ENCODE measurements at places on chromosomes 3 and 15.

- DNase-seq = no peak
Observed at GRCh38 chr15:77525907-77526594, 105.4 kb downstream of the HMG20A start.

GRCh38 chr3:166388321-166388720 lies 551.1 kb upstream of the BCHE start:
- DNase-seq = no peak

DNA sequence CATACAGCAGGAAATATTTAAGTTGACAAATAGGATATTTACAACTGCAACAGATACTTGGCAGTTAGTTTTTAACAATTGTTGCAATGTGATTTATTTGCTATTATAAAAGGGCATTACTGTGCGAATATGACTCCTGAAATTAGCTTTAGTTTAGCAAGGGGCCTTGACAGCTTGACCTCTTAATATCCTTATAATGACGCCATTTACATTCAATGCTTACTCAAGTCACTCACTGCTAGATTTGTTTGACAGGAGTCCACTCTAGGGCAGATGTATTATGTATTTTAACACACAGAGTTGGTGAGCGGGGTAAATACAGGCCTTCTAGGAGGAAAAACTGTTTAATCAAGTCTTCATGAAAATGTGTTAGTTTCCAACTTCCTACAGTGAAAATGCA lies 58.1 kb upstream of the C15orf61 start:
- DNase-seq = no peak

- no peak for DNase-seq
Observed at GRCh38 chr3:195209847-195210265, 61.1 kb downstream of the XXYLT1 start.

DNA sequence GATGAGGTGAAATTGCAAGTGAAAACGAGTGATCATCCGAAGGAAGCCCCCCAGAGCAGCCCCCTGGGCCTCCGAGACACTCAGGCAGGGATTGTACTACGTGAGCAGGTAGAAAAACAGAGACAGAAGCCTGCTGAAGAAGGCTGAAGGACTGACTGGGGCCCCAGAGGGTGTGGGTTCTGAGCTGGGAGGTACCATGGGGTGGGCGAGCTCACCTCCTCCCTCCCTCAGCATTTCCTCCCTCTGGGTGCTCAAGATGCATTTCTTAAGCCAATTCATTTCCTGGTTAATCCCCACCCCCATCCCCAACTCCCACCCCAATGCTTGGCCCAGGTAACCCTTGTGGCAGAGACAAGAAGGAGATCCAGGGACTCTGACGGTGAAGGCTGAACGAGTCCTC lies 108.7 kb downstream of the BDH1 start:
- DNase-seq = no peak

DNA sequence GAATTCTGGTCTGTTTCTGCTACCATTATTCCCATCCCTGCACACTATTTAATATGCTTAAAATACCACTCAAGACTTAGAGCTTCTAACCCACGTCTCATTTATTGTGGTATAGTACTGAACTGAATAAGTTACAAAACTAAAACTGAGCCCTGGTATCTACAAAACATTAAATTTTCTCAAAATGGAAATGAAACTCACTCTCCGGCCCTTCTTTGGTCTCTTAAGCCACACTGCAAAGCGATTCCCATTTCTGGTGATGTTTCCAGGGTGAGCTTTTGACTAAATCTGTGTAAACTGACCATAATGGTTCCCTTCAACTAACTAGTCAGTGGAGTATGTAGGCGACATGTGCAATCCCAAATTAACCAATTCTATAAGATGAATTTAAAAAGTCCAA lies 18.6 kb downstream of the KPNA4 start:
- no peak for DNase-seq

DNA sequence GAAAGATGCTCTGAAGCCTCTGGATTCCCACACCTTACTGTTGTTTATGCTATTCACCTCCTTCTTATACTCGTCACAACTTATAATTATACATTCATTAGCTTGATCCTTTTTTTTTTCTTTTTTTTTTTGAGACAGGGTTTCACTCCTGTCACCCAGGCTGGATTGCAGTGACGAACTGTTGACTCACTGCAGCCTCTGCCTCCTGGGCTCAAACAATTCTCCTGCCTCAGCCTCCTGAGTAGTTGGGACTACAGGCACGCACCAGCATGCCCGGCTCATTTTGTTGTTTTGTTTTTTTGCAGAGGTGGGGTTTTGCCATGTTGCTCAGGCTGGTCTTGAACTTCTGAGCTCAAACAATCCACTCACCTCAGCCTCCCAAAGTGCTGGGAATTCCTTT lies 143.6 kb downstream of the PLCL2 start:
- DNase-seq = no peak

DNA sequence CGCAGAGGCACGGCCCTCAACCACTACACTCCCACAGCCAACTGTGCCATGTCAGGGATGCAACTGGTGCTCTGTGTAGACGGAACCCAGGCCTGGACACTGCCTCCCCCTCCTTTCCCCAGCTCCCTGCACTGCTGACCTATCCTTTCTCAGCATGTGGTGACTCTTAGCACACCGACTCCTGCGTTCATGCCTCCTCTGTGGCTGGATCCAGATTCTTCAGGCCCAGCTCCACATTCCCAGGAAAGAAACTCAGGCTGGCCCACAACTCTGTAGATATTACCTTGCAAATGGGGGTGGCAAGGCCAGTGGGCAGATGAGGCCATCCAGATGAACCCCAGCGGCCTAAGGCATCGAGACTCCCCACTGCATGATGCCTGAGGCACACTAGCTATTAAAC lies 272.7 kb downstream of the OCA2 start:
- DNase-seq = no peak

- no peak for DNase-seq
Observed at GRCh38 chr3:126519506-126520455, 2.2 kb upstream of the UROC1 start.
